Mucosa of descending colon (tissue), 3 donors: ENCODE measurements at places on chromosomes 4 and X. TPM values are rescaled to one million over a fixed set of nuclear protein-coding genes. Genes with fewer than 3 reads are reported as not detected.

PARM1 gene
- total RNA-seq: 286 TPM

HS6ST2 gene
- 1.5 TPM for total RNA-seq

- DNase-seq: no peak
These were observed 18.0 kb downstream of the FAM9A start for GRCh38 chrX:8783097-8783713.

- no peak for DNase-seq
These were observed 172.5 kb upstream of the CPEB2 start for GRCh38 chr4:14829795-14830194.

GRCh38 chrX:78839711-78840110 lies 92.2 kb downstream of the LPAR4 start:
- no peak for DNase-seq
